ENCODE measurements at places on chromosomes 11 and 22.
A peak's percentile ranks its signal among the peaks of the same experiment; 100 is the strongest.

- no peak for DNase-seq
Observed at GRCh38 chr11:34570584-34570983, 50.3 kb upstream of the EHF start.

- no peak for DNase-seq
Observed at GRCh38 chr11:128832121-128832497, 35.0 kb downstream of the KCNJ1 start.

GRCh38 chr11:14872032-14872431, 20.0 kb downstream of the CYP2R1 start:
- DNase-seq = no peak

- DNase-seq = no peak
Observed at GRCh38 chr22:44351037-44351436, 38.3 kb upstream of the SHISAL1 start.

DNA sequence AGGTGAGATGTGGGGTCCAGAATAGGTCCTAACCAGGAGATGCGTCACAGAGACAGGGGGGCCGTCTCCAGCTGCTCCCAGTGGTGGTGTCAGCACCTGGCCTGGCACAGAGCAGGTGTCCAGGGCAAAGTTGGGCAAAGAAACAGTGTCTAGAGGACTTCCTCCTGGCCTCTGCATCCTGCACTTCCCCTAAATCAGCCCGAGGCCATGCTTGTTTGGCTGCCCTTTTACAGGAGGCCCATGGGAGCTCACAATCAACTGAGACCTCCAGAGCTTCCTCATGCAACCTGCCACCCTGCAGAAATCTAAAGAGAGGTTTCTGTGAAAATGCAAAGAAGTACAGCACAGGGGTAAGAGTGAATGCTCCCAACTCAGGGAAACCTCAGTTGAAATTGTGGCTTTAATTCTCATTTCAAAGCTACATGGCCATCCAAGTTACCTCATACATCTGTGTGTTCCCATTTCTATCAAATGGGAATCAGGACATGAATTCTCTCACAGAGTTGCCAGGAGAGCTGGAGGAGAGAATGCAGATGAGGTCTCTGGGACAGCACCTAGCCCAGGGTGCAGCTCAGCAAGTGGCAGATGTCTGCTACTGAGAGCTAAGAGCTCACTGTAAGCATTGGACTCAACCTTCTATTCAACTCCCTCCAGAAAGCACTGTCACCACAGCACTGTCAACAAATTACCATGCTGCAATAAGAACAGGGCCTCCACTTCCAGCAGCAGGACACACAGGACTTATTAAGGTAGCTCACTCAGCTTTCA, 32.6 kb downstream of the TCIRG1 start:
- DNase-seq = no peak

- no peak for DNase-seq
Observed at GRCh38 chr11:36702330-36703054, 104.5 kb upstream of the RAG2 start.

DNA sequence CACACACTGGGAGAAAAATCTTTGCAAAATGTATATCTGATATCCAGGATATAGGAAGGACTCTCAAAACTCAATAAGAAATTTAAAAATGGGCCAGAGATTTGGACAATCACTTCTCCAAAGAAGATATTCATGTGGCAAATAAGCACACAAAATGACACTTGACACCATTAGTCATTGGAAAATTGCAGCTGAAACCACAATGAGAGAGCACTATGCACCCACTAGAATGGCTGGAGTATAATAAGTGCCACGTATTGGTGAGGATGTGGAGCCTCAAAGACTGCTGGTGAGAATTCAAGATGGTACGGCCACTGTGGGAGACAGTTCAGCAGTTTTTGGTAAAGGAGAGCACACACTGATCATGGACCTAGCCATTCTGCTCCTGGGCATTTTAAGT, 12.8 kb upstream of the OSBPL5 start:
- DNase-seq = no peak

DNA sequence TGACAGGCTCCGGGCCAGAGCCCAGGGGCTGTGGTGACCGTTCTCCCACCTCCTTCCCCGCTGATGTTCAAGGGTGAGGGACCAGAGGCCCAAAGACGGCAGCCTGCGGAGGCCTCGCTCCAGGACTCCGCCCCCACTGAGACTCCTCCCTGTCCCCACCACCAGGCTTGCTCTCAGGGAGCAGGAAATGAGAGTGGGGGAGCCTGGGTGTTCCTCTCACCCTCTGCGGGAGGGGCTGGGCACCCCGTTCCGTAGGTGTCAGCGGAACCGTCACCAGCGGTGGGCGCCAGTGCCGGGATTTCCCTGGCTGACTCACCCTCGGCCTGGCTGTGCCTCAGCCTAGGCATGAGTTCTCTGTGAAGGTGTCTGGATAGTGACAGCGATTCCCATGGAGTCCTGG, 15.7 kb downstream of the DAGLA start:
- DNase-seq = peak; percentile 89

DNA sequence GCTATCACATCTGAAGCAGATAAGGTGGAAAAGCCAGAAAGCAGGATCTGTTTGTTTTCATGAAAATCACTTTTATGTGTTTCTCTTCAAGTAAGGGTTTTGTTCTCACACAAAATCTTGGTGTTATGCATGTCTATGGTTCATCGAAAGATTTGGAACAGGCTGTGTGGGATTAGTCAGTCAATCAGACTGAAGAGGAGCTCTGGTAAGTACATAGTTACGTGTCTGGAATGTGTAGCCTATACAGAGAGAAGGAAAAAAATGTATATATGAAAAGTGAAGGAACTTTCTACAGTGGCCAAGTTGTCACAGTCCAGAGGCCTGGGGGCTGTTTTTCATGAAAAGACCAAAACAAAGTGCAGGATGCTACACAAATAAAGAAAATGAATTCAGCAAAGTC, 156.7 kb downstream of the CNTN5 start:
- no peak for DNase-seq

GRCh38 chr11:118147502-118147901, 5.1 kb downstream of the SCN4B start:
- DNase-seq = no peak

DNA sequence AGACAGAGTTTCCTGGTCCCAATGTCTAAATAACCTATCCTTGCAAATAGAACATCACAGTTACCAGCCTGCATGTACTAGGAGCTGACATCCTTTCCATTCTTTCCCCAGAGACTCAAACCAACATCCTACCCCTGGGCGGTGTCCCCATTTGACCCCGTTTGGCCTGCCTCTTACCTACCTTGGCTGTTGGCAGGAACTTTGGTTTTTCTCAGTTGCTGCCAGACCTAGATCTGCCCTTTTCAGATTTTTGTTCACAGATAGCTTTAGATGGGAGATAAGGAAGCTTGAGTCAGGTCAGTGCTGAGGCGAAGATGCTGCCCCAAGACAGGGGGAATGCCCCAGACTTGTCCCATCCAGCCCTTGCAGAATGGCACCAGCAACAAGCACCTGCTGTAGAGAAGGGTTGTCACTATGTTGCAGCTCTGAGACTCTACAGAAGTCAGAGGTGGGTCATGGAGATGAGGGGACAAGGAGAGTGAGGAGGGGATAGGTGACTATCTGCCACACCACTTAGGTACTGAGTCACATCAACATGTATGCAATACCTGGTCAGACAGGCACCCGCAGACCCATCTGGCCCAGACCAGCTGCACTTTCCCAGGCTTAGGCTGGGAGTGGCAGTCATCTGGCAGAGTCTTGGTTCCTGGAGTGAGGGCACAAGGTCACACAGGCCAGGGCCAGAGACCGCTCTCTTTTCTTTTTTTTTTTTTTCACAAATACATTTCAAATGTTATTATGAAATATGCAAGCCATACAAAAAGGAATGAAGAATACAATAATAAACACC, 61.5 kb upstream of the POU2AF1 start:
- DNase-seq = no peak

- DNase-seq = no peak
Observed at GRCh38 chr11:117668321-117668751, 128.7 kb downstream of the DSCAML1 start.

GRCh38 chr22:40920526-40920925, 30.7 kb upstream of the RBX1 start:
- DNase-seq = no peak
